ENCODE measurements at places on chromosomes 4 and X.

DNA sequence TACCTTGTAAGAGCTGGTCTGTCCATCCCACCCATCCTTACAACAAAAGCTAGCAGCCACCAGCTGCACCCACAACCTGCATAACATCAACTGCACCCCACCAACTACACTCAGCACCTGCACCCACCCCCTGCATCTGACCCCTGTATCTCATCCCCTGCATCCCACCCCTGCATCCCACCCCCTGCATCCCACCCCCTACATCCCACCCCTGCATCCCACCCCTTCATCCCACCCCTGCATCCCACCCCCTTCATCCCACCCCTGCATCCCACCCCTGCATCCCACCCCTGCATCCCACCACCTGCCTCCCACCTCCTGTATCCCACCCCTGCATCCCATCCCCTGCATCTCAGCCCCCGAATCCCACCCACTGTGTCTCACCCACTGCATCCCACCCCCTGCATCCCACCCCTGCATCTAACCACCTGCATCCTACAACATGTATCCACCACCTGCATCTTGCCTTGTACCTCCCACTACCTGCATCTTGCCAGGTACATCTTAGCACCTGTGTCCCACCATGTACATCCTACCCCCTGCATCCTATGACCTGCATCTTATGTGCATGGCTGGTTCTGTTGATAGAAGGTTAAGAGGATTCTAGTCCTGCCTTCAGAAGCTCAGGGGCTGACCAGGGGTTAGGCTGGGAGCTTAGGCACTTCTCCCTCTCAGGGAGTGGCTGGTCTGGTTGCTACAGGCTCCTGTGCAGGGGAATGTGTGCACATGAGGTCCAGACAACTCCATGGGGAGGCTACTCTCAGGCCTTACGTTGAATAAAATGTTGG, 9.4 kb downstream of the TMEM271 start:
- no peak for DNase-seq

- DNase-seq, result no peak
These were observed 204.6 kb upstream of the SLIT2 start for GRCh38 chr4:20046931-20047677.

- DNase-seq, result no peak
These were observed 13.1 kb upstream of the MAGEB16 start for GRCh38 chrX:35785075-35785474.

DNA sequence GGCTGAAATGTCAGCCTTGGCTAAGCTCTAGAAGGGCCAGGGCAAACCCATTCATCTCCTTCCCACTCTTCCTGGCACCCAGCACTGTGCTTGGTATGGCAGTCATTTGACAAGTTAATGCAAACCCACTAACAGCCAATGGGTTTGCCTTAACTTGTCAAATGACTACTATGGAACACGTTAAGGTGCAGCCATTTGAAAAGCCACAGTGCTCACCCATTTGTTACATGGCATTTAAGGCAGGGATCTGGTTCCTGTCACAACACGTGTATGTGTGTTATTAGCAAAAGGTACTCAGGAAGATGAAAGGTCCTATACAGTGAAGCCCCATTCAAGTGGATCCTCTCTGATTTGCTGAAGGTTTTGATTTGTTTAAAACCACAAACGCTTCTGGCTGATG, 7.2 kb downstream of the CRMP1 start:
- DNase-seq, result no peak

DNA sequence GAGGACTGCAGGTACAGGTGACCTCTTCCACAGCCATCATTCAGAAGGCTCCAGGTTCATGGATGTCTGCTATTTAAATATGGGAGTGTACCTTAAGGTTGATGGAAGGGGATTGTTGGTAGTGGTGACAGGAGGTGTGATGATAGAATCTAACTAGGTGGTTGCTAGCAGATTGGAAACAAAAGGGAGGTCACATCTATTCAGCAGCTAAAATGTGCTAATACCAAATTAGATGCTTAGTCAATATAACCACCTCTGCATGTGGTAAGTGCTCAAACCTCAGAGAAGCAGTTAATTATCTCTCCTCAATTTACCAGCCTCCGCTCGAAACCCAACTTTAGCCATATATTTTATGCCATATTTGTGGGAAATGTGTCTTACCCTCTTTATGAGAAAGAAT, 98.7 kb upstream of the CCSER1 start:
- DNase-seq, result no peak

DNA sequence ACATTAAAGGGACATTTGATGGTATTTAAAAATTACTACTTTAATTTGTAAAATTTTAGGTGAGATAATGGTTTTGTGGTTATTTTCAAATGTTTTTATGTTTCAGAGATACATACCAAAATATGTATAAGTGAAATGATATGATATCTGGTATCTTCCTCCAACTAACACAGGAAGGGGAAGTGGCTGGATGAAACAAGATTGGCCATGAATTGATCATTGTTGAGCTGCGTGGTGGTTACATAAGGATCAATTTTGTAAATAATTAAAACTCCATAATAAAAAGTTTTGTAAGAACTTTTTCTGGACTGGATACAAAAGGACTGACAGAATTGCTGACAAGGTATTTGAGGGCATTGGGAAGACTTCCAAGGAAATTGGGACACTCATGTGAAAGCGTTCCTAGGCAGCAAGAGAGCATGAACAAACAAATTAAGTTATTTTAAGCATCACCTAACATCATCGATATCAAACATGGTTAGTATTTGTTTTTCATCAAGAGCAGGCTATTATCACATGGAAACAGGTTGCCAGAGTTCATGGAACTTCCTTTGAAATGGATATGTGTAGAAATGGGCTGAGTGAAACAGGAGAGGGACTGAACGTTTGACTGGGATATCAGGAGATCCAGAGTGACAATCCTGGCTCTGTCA, 4.4 kb upstream of the PGM2 start:
- no peak for DNase-seq

GRCh38 chrX:152818356-152818755, 12.2 kb downstream of the CETN2 start:
- no peak for DNase-seq

- DNase-seq, result no peak
These were observed 7.8 kb upstream of the WDR1 start for GRCh38 chr4:10124167-10124930.

DNA sequence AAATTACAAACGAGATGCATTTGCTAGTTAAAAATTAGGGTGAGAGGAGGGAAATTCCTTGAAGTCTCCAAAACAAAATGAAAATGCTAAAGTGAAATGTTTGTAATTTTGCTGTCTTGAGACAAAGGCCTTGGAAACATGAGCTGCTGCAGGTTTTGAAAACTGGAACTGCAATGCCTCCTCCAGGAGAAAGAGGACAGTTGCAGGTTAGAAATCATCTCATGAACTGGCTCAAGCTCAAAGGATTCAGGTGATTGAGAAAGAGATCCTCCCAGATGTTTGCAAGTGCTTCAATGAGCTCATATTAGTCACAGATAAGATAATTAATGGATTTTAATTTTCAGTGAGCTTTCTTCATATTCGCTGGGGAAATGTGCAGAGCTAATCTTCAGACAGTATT, 32.4 kb downstream of the SMPX start:
- no peak for DNase-seq

DNA sequence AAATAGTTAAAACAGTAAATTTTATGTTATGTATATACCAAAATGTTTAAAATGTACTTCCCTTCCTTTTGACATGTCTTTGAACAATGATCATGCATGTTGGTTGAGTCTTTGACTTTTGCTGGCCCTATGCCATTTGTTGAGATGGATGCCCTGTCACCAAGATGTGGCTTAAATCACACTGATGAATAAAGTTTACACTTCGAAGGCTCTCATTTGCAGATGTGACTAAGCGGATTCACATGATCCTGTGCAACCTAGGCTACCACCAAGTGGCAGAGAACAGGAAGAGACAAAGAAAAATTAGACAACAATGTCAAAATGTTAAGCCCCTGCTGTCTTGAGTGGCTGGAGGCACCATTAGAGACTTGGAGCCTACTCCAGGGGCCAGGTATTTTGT, 139.9 kb downstream of the RAB28 start:
- DNase-seq, result no peak

- no peak for DNase-seq
These were observed 2.7 kb downstream of the FAT4 start for GRCh38 chr4:125317525-125317877.

GRCh38 chr4:140187316-140187695, 33.3 kb upstream of the MAML3 start:
- no peak for DNase-seq

GRCh38 chr4:73468170-73468569, 13.4 kb upstream of the AFM start:
- no peak for DNase-seq

DNA sequence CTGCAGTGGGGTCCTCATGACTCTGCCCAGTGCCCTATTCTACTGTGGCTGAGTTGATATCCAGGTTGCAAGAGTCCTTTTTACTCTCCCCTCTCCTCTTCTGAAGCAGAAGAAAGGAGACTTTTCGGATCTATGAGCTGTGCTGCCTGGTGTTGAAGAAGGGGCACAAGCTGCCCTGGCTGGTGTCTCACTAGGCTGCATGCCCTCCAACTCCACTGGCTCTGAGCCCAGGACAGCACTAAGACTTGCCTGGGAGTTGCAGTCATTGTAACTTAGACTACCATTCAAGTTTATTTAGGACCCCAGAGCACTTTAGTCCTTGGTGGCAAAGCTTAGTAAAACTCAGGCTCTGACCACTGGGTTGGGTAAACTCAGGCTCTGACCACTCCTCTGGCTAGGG, 89.4 kb downstream of the GABRB1 start:
- no peak for DNase-seq

GRCh38 chr4:38752372-38752940, 30.3 kb downstream of the TLR10 start:
- DNase-seq, result no peak

DNA sequence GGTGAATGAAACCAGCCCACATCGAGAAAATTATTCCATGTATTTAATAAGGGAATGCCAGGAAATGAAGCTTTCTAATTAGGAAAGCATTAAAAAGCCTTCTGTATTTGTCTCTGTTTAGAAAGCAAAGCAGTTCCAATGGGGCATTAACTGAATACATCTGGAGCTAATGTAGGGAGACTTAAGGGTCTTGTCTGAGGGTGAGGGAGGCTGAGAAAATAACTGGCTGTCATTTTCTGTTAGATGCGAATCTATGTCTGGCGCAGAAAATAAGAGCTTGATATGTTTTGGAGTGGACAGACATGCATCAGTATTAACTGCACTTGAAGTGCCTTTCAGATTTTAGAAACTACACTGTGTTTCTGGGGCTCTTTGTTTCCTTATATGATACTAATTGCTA, 111.3 kb downstream of the KLHL8 start:
- no peak for DNase-seq

DNA sequence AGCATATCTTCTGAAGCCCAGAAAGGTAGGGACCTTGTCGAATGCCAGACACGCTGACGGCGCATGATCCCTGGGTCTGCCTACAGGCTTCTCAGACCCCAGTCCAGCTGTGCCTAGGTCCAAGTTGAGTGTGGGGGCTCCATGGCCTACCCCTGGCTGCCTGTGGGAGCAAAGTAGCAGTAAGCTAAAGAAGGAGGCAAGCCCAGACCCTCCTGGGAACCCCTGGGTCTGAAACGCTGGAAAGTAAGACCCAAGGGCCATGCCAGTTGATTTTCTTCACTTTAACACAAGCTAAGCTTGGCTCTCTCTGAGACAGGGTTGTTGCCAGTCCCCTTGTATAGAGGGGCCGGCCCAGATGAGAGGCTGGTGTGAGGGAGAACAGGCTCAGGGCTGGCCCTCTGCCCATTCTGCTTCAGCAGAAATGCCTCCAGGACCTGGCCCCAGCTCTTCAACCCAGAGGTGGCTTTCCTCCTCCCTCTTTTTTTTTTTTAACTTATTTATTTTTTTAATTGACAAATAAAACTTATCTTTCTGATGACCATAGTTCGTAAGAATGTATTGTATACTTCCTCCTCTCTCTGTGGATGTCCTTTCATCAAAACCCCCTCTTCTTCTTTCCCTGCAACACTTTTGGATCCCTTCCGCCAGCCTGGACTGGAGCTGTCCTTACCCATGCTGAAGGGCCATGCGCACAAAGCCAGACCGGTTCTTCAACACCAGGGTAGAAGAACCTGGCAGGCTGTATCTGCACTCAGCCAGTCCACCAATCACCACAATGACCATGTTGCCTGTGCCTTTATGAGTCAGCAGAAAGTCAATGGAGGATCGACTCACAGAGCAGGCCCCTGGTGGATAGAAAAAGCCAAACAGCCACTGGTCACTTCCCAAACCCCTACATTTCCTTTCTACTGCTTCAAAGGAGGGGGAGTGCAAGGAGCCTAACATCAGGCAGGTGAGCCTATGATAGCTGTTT, 7.1 kb downstream of the AWAT2 start:
- DNase-seq, result no peak

DNA sequence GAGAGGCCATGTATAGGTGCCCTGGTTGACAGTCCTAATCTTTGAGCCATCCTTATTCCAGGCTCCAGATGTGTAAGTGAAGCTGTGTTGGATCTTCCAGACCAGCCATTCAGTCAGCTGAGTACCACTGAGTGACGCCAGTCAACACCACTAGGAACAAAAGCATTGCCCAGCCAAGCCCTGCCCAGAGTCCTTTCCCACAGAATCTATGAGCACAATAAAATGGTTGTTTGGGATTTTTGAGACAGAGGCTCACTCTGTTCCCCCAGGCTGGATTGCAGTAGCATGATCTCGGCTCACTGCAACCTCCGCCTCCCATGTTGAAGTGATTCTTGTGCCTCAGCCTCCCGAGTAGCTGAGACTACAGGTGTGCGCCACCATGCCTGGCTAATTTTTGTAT, 262.5 kb downstream of the BCOR start:
- no peak for DNase-seq

- DNase-seq, result no peak
These were observed 49.8 kb downstream of the TBCK start for GRCh38 chr4:106266201-106266600.

- DNase-seq, result no peak
These were observed 7.7 kb upstream of the ADD1 start for GRCh38 chr4:2835978-2836377.

- no peak for DNase-seq
These were observed 818 bp downstream of the RAI2 start for GRCh38 chrX:17860179-17860780.

DNA sequence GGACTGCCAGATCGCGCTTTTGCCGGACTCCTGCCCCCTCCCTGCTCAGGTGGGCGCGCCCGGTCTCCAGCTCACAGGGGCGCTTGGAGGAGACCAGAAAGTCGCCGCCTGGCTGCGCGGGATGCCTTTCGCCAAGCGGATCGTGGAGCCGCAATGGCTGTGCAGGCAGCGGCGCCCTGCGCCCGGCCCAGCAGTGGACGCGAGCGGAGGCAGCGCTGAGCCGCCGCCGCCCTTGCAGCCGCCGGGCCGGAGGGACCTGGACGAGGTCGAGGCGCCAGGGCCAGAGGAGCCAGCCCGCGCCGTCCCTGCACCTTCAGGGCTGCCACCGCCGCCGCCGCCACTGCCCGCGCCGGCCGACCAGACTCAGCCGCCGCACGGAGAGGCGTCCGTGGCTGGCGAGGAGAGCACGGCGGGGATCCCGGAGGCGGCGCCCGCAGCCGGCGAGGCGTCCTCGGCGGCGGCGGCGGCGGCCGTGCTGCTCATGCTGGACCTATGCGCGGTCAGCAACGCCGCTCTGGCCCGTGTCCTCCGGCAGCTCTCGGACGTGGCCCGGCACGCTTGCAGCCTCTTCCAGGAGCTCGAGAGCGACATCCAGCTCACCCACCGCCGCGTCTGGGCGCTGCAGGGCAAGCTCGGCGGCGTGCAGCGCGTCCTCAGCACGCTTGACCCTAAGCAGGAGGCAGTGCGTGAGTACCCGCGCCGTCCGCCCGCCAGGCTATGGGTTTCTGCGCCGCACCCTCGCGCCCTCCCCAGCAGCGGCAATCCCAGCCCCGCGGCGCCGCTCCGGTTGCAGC, 834 bp downstream of the NHS start:
- no peak for DNase-seq

- no peak for DNase-seq
These were observed 64.3 kb downstream of the TAPT1 start for GRCh38 chr4:16161851-16162408.

- no peak for DNase-seq
These were observed 243.0 kb upstream of the TEX13A start for GRCh38 chrX:105463473-105463872.
